CD8-positive, alpha-beta memory T cell (primary cell): ENCODE measurements at places on chromosomes 5 and 9.

- H3K4me3 ChIP-seq: no peak overlapping the region
- peaks cover 8% of the 10 kb centered on the region for H3K4me1 ChIP-seq
- no peak overlapping the region for H3K27ac ChIP-seq
- no peaks in the 10 kb centered on the region for H3K27me3 ChIP-seq
- H3K36me3 ChIP-seq: no peaks in the 10 kb centered on the region
These were observed 71.4 kb downstream of the RAPGEF6 start for GRCh38 chr5:131563434-131564228.

DNA sequence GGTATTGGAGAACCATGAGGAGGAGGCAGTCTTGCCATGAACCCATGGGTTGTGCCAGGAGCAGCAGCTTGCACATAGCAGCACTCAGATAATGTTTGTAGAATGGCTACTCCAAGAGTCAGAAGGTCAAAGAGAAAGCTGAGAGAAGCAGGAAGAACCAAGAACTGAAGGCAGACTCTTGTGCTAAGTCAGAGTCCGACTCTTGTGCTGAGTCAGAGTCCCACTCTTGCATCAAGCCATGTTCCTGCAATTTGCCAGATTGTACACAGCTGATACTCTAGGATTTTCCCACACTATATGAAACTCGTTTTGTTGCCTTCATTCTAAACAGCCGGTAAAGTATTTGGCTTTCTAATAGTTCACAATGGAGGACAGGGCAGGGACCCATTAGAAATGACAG, 26.2 kb upstream of the HSPA9 start:
- H3K36me3 ChIP-seq: no peaks in the 10 kb centered on the region
- DNase-seq: no peak

DNA sequence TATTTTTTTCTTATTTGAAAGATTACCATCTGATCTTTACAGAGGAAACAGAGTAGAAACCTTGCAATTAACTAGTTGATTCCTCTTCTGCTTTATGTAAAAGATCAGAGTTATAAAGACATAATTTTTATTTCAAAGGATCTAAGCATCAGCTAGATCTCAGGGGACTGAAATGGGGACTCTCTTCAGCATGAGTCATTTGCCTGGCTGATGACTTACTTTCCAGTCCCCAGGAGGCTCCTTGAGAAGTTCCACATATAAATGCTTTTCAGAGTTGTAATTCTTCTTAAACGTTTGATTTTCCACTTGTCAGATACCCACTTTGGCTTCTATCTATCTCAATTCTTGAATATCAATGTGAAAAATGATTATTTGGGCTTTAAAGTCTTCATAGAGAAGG, 389.4 kb downstream of the RAB3C start:
- H3K4me3 ChIP-seq: no peak overlapping the region
- no peaks in the 10 kb centered on the region for H3K4me1 ChIP-seq
- no peak for DNase-seq
- H3K27me3 ChIP-seq: no peaks in the 10 kb centered on the region

DNA sequence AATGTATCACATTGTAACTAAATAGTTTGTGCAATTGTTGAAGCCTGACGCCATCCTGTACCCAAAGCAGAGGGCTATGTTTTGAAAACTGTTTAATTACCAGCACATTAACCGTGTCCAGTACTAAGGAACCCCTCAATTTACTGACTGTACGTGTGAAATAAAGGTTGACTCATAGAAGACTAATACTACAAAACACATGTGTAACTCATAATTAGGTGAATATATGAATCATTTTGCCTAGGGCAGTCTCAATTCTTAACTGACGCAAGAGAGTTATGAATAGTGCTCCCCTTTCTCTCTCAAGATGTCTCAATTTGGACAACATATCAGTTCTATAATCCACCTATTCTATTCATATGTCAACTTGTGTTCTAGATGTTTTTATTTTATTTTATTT, 558.4 kb downstream of the PRDM9 start:
- no peaks in the 10 kb centered on the region for H3K27me3 ChIP-seq
- H3K4me3 ChIP-seq: no peak overlapping the region
- no peaks in the 10 kb centered on the region for H3K36me3 ChIP-seq
- no peak for DNase-seq

- no peaks in the 10 kb centered on the region for H3K4me1 ChIP-seq
- no peaks in the 10 kb centered on the region for H3K36me3 ChIP-seq
- H3K4me3 ChIP-seq: no peak overlapping the region
- H3K27me3 ChIP-seq: peaks cover 10% of the 10 kb centered on the region
These were observed 7.3 kb downstream of the PITX1 start for GRCh38 chr5:135026645-135027265.

- H3K27ac ChIP-seq: no peak overlapping the region
- no peaks in the 10 kb centered on the region for H3K36me3 ChIP-seq
- DNase-seq: no peak
- no peak overlapping the region for H3K4me3 ChIP-seq
These were observed 102.2 kb downstream of the MAP1B start for GRCh38 chr5:72209147-72210115.

GRCh38 chr9:14401911-14402310, 88.0 kb upstream of the NFIB start:
- no peak for DNase-seq
- H3K27ac ChIP-seq: no peak overlapping the region
- H3K36me3 ChIP-seq: no peaks in the 10 kb centered on the region
- no peak overlapping the region for H3K4me3 ChIP-seq
- no peaks in the 10 kb centered on the region for H3K4me1 ChIP-seq

DNA sequence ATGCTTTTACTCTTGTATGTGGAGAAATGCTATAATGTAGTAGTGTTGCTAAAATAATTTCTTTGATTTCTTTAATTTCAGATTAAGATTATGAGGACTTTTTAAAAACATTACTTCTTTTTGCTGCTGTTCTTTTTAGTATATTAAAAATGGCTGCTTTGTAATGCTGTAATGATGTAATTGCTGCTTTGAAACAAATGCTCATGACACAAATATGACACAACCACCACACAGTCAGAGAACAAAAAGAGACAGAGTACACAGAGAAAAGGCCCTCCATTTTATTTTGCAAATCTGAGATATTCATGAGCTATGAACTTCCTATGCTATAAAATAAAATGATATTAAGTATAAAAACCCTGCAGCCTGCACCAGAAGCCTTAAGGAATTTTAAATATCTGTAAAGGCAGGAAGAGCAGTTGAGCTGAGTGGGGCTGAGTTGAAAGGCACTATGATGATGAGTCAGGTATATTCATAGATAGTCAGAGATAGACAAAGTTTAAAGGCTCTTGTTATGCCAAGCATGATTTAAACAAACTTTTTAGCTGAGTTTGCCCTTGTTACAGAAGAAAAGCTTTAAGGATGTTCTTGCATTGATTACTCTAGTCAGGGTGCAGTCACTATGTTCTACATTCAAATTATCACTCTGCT, 5.1 kb upstream of the POU5F2 start:
- no peak overlapping the region for H3K4me3 ChIP-seq
- H3K36me3 ChIP-seq: no peaks in the 10 kb centered on the region
- no peak for DNase-seq
- H3K27me3 ChIP-seq: no peaks in the 10 kb centered on the region
- H3K4me1 ChIP-seq: no peaks in the 10 kb centered on the region
- no peak overlapping the region for H3K27ac ChIP-seq

DNA sequence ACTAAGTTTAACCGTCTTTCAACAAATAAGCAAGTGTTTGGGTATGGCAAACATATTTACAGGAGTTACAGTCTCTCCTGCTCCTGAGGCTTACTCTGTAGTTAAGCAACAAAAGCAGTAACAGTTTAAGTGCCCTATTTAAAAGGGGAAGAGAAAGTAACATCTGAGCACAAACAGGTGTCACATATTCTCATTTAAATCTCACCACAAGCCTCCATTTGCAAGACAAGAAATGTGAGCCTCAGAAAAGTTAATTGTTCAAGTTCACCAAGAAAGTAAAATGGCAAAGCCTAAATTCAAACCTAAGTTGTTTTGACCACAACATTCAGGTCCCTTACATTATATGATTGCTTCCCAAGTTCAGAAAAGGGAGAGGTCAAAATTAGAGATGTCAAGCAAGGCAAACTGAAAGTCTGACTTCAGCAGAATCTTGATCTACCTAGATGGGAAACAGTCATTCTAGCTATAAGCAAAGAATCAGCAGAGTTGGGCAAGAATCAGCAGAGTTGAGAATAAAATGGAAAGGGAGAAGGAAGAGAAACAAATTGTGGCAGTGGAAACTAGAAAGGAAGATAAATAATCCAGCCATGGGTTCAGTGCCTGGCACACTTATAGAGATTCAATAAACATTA, 93.4 kb downstream of the STRBP start:
- no peak overlapping the region for H3K27ac ChIP-seq
- no peaks in the 10 kb centered on the region for H3K4me1 ChIP-seq
- H3K36me3 ChIP-seq: no peaks in the 10 kb centered on the region
- DNase-seq: no peak
- H3K4me3 ChIP-seq: no peak overlapping the region

GRCh38 chr9:8011974-8012373, 212.4 kb upstream of the DMAC1 start:
- DNase-seq: no peak
- H3K27ac ChIP-seq: no peak overlapping the region
- no peaks in the 10 kb centered on the region for H3K27me3 ChIP-seq
- H3K4me1 ChIP-seq: no peaks in the 10 kb centered on the region
- H3K4me3 ChIP-seq: no peak overlapping the region
- no peaks in the 10 kb centered on the region for H3K36me3 ChIP-seq

DNA sequence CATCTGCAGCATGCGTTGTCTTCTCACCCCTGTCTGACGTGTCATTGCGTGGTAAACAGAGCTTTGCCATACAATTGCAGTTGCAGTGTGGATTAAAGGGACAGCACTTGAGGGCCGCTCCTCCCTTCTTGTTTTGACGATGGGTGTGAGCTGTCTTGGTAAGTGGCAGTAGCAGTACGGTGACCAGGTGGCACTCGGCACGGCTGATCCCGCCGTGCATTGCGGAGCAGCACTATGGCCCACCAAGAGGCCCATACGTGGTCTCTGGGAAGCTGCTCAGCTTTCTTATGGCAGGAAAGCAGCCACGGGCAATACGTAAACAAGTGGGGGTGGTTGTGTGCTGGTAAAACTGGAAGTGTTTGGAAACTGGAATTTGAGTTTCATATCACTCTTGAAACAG, 25.1 kb downstream of the EHMT1 start:
- peaks cover 28% of the 10 kb centered on the region for H3K4me1 ChIP-seq
- no peaks in the 10 kb centered on the region for H3K27me3 ChIP-seq
- H3K4me3 ChIP-seq: no peak overlapping the region
- no peak for DNase-seq
- H3K27ac ChIP-seq: no peak overlapping the region

DNA sequence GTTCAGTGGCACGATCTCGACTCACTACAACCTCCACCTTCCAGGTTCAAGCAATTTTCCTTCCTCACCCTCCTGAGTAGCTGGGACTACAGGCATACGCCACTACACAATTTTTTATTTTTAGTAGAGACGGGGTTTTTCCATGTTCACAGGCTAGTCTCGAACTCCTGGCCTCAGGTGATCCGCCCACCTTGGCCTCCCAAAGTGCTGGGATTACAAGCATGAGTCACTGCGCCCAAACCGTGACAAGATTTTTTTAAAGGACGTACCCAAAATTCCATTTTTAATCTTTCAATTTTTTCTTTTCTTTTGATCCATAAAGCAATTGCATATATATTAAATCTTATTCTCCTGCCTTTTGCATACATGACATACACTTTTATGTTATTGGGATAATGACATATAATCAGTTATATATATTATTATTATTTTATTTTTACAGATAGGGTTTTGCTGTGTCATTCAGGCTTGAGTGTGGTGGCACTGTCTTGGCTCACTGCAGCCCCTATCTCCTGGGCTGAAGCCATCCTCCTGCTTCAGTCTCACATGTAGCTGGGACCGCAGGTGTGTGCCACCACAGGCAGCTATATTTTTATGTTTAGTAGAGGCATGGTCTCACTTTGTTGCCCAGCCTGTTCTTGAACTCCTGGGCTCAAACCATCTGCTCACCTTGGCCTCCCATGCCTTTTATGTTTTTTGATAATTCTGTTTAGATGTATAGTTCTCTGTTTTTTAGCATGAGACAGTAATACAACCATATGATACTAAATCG, 71.9 kb downstream of the RAB24 start:
- no peak overlapping the region for H3K4me3 ChIP-seq
- H3K4me1 ChIP-seq: no peaks in the 10 kb centered on the region
- H3K27ac ChIP-seq: no peak overlapping the region
- H3K36me3 ChIP-seq: peaks cover 4% of the 10 kb centered on the region
- no peak for DNase-seq
